Uterus (tissue), 4 donors: ENCODE measurements at places on chromosomes 1 and 21. TPM values are rescaled to one million over a fixed set of nuclear protein-coding genes. Genes with fewer than 3 reads are reported as not detected.

FCRL2 gene
- 0.51 TPM for total RNA-seq

ABCB10 gene
- 26.8 TPM for total RNA-seq

C1orf185 gene
- total RNA-seq, result not detected

SERPINC1 gene
- not detected for total RNA-seq

LAD1 gene
- total RNA-seq, result not detected

AMY2A gene
- 0.27 TPM for total RNA-seq

- no peak for DNase-seq
- no peaks in the 10 kb centered on the region for H3K27me3 ChIP-seq
- no peaks in the 10 kb centered on the region for H3K4me1 ChIP-seq
- peak overlapping the region; percentile 97 for H3K4me3 ChIP-seq
- no peaks in the 10 kb centered on the region for H3K36me3 ChIP-seq
- peak overlapping the region; percentile 78 for H3K27ac ChIP-seq
These were observed 1.1 kb downstream of the CHML start for GRCh38 chr1:241638909-241639622.

GRCh38 chr1:43366601-43367025 is 1.2 kb downstream of the ELOVL1 start:
- no peaks in the 10 kb centered on the region for H3K36me3 ChIP-seq
- peaks cover 10% of the 10 kb centered on the region for H3K4me1 ChIP-seq
- H3K27ac ChIP-seq, result peak overlapping the region; percentile 42
- H3K4me3 ChIP-seq, result peak overlapping the region; percentile 65
- H3K27me3 ChIP-seq, result no peaks in the 10 kb centered on the region

- no peaks in the 10 kb centered on the region for H3K36me3 ChIP-seq
- H3K27me3 ChIP-seq, result no peaks in the 10 kb centered on the region
- no peak for DNase-seq
- no peak overlapping the region for H3K4me3 ChIP-seq
These were observed 11.1 kb downstream of the PEA15 start for GRCh38 chr1:160216301-160216700.

DNA sequence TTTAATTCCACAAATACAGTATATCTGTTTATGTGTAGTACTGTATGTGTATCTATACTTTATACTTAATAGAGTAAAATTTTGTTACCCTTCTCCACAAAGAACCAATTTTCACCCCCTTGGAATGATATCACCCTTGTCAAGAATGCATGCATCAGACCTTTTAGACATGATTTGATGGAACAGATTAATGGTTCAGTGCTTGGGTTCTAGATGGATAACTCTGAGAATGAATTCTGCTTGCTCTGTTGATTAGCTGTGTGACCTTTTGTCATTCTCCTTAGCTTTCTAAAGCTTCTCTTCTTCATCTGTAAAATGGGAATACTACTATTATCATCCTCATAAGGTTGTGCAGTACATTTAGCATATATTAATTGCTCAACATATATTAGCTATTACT is 105.1 kb downstream of the NEK7 start:
- no peaks in the 10 kb centered on the region for H3K4me1 ChIP-seq
- no peak for DNase-seq
- H3K27ac ChIP-seq, result no peak overlapping the region
- no peaks in the 10 kb centered on the region for H3K27me3 ChIP-seq
- H3K4me3 ChIP-seq, result no peak overlapping the region

DNA sequence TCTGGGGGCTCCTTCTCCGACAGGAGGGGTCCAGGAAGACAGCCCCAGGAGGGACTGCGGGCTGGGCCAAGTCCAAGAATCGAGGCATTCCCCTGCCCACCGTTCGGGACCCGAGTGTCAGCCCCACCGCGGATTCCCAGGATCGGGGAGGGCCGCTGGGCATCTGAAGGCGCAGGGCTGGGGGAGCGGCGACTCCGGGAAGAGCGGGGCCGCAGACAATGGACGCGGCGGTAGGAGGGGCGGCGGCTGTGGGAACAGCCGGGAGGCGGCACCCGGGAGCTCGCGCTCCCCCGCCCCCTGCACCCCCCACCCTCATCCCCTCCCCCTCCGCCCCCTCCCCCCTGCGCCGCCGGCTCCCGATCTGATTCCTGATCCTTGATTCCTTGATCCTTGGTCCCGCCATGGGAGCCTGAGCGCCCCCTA is at the start of gene VANGL2:
VANGL2 (plus strand) TSS at position 342 of the 423 bp plus-strand sequence. CDS start 15,274 bp downstream, outside the sequence.
- H3K27ac ChIP-seq, result peak within 1 kb of the TSS; percentile 77
- no peaks in the 10 kb centered on the region for H3K36me3 ChIP-seq
- H3K27me3 ChIP-seq, result no peaks in the 10 kb centered on the region
- no peaks in the 10 kb centered on the region for H3K4me1 ChIP-seq
- H3K4me3 ChIP-seq, result peak within 1 kb of the TSS; percentile 61
- DNase-seq, result peak; percentile 81

- no peak overlapping the region for H3K27ac ChIP-seq
- H3K4me3 ChIP-seq, result no peak overlapping the region
- no peaks in the 10 kb centered on the region for H3K4me1 ChIP-seq
- no peaks in the 10 kb centered on the region for H3K27me3 ChIP-seq
These were observed 8.1 kb downstream of the ODF2L start for GRCh38 chr1:86387916-86388627.

GRCh38 chr1:221774054-221774842 is 32.4 kb upstream of the DUSP10 start:
- no peaks in the 10 kb centered on the region for H3K36me3 ChIP-seq
- no peak for DNase-seq
- no peak overlapping the region for H3K27ac ChIP-seq
- H3K4me1 ChIP-seq, result no peaks in the 10 kb centered on the region
- H3K27me3 ChIP-seq, result no peaks in the 10 kb centered on the region

DNA sequence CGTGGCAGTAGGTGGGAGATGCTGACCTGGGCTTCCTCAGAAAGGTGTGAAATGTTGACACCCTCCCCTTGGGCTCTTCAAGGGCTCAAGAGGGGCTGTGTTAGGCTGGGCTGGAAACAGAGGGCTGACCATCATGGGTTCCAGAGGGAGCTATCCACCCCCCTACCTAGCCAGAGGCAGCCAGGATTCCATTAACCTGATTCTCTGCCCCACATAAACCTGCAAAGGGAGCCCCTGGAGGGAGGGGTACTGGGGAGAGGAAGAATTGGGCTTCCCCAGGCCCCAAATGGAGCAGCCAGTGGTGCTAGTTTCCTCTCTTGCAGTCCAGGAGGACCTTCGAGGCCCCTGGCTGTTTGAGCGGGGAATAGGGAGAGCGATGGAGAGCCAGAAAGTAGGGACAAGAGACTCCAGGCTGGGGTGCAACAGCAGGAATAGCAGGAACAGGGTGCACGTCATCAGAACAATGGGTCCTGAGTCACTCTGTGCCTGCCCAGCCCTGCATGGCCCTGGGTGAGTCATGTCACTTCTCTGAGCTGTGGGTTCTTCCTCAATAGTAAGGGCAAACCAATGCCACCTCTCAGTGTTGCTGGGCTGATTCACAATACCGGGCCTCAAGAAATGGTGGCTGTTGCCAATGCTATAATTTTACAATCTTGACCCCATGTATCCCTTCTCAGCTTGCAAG is 121.2 kb downstream of the EPHB2 start:
- no peaks in the 10 kb centered on the region for H3K4me1 ChIP-seq
- H3K27me3 ChIP-seq, result no peaks in the 10 kb centered on the region
- no peak overlapping the region for H3K27ac ChIP-seq
- no peaks in the 10 kb centered on the region for H3K36me3 ChIP-seq
- no peak overlapping the region for H3K4me3 ChIP-seq
- DNase-seq, result no peak

DNA sequence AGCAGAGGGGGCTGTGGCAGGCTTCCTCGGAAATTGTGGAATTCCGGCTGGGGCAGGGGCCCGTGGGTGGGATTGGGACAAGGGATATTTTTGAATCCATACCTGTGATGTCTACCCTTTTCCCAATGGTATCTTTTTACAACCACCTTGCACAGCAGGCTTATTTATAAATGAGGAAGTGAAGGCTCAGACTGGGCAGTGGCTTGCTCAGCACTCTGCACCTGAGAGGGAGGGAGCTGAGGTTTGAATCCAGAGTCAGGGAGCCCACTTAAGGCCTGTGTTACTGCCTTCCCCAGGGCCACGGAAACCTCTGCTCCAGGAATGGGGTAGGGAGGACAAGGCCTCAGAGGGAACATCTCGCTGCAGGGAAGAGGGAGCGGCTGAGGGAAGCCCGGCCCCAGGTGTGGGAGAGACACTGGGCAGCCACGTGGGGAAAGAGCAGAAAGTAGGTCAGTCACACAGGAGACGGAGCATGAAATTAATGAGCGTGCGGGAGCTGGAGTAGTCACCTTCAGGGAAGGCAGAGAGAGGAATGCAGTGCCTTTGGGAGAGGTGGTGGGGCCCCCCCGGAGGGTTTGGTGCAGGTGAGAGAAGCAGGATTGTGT is 35.4 kb upstream of the SCMH1 start:
- no peak overlapping the region for H3K4me3 ChIP-seq
- H3K27ac ChIP-seq, result no peak overlapping the region
- H3K4me1 ChIP-seq, result no peaks in the 10 kb centered on the region
- DNase-seq, result no peak

DNA sequence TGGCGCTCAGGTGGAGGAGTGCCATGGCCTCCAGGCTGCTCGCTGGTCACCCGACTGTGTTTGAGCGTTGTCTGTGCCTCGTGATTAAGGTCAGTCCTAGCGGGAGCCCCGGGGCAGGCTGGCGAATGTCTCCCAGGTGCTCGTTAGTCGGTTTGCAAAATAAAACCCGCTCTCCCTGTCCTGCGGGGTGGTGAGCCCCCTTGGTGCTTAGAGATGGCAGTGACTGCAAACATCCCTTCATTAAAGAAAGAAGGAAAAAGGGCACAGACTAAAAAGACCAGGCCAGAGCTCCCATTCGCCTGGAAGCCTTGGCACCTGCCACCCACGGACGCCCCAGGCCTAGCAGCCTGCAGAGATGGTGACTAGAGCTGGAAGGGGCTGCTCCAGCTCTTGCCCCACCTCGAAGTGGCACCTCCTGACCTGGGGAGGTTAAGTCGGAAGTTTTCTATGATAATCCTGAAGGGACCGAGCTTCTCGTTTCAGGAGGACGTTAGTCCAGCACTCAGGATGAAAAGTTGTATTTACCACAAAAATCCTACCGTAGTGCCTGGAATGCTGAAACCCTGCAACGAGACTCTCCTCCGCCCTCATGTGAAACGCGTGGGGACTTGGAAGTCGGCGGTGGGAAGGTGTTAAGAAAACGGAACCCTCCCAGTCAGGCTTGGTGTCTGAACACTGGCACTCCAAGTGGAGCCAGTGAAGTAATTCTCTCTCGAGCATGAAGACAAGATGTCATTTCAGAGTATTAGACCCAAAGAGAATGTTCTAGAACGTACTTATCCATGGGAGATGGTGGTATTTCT is 24.6 kb downstream of the RIPK4 start:
- no peak overlapping the region for H3K4me3 ChIP-seq
- H3K4me1 ChIP-seq, result no peaks in the 10 kb centered on the region
- H3K27me3 ChIP-seq, result no peaks in the 10 kb centered on the region

DNA sequence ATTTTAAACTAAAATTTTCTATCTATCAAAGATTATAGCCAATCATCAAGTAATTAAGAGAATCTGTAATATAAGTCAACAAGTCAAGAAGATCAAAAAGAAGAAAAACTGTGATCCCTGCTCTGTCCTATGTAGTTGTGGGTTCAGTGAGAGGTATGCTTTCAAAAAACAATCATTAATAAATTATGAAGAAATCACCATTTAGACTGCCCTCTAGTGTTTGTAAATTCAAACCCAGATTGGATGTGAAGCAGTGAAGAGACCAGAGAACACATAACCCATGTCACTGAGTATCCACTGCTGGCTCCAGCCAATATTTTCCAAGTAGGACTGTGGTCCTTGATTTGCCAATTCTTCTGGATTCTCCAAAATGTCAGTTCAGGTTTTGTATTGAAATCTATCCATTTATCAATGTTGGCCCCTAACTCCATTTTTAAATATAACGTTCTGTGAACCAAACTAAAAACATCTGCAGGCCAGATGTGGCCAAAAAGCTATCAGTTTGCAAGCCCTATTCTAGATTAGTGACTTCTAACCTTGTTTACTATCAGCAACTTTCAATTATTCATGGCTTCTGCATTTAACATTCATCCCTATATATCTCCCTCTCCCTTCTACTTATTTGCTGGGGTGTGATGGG is 467.5 kb upstream of the CXADR start:
- no peak overlapping the region for H3K4me3 ChIP-seq
- H3K36me3 ChIP-seq, result no peaks in the 10 kb centered on the region
- H3K27me3 ChIP-seq, result no peaks in the 10 kb centered on the region
- no peak for DNase-seq
- H3K27ac ChIP-seq, result peak overlapping the region; percentile 20
- no peaks in the 10 kb centered on the region for H3K4me1 ChIP-seq

DNA sequence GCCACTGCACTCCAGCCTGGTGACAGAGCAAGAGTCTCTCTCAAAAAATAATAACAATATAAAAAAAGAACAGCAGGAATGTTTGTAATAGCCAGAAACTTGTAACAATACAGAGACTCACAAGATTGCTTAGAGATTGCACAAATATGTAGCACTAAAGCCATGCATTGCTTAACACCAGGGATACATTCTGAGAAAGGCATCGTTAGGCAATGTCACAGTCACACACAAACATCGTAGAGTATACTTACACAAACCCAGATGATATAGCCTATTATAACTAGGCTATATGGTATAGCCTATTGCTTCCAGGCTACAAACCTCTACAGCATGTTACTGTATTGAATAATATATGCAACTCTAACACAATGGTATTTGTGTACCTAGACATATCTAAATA is 45.3 kb downstream of the GPATCH2 start:
- H3K27me3 ChIP-seq, result no peaks in the 10 kb centered on the region
- H3K4me3 ChIP-seq, result no peak overlapping the region
- H3K4me1 ChIP-seq, result no peaks in the 10 kb centered on the region
- H3K36me3 ChIP-seq, result no peaks in the 10 kb centered on the region
- no peak overlapping the region for H3K27ac ChIP-seq

DNA sequence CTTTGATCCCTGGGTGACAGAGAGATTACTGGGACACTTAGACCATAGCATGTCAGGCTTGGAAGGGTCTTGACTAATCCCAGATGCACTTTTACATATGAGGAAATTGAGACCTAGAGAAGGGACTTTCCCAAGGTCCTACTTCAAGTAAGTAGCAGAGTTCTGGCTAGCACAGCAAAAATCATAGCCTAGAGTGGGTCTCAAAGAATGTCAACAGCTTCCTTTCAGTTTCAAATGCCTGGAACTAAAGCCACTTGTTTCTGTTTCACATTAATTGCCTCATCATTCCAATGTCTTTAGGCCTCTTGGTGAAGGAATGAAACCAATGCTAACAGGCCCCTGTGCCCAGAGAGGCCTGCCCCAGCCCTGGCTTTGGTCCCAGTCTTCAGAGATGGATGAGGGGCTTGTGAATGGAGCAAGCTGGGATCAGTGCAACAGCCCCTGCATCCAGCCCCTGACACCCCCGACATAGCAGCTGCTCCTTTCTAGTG is 26.6 kb downstream of the ATF3 start:
- DNase-seq, result no peak
- H3K27ac ChIP-seq, result peak overlapping the region; percentile 68
- no peaks in the 10 kb centered on the region for H3K36me3 ChIP-seq

DNA sequence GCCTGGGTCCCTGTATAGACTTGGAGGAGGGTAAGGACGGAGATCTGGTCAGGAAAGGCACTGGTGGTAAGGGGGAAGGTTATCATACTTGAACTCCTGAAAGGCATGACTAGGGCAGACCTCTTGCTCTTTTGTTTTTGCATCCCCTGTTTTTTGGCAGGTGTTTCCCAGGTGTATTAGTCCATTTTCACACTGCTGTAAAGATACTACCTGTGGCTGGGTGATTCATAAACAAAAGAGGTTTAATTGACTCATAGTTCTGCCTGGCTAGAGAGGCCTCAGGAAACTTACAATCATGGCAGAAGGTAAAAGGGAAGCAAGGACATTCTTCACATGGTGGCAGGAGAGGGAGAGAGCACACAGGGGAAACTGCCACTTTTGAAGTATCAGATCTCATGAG is 57.2 kb upstream of the APOBEC4 start:
- peaks cover 3% of the 10 kb centered on the region for H3K4me1 ChIP-seq
- H3K27me3 ChIP-seq, result no peaks in the 10 kb centered on the region
- DNase-seq, result no peak
- no peak overlapping the region for H3K27ac ChIP-seq
- no peak overlapping the region for H3K4me3 ChIP-seq
